Fibroblast of mammary gland (primary cell): ENCODE measurements at places on chromosomes 7 and 10.

GRCh38 chr7:119086026-119086425 is 861.5 kb downstream of the ANKRD7 start:
- no peak for DNase-seq

DNA sequence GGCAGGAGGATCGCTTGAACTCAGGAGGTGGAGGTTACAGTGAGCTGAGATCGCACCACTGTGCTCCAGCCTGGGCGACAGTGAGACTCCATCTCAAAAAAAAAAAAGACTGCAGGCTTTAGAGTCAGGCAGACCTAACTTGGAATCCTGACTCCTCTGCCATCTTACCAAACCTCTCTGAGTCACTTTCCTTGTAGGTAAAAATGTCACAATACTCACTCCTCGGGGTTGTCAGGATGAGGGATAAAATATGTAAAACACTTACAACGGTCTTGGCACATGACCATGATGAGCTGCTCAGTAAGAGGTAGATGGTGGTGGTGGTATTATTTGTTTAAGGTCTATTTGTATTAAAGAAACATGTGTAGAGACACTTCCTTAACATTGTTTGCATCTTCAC is 154.1 kb upstream of the PDE1C start:
- DNase-seq, result no peak

GRCh38 chr7:128939861-128940410 is 2.2 kb downstream of the IRF5 start:
- no peak for DNase-seq

- DNase-seq, result no peak
These were observed 208.6 kb downstream of the LHFPL3 start for GRCh38 chr7:104536956-104537355.

DNA sequence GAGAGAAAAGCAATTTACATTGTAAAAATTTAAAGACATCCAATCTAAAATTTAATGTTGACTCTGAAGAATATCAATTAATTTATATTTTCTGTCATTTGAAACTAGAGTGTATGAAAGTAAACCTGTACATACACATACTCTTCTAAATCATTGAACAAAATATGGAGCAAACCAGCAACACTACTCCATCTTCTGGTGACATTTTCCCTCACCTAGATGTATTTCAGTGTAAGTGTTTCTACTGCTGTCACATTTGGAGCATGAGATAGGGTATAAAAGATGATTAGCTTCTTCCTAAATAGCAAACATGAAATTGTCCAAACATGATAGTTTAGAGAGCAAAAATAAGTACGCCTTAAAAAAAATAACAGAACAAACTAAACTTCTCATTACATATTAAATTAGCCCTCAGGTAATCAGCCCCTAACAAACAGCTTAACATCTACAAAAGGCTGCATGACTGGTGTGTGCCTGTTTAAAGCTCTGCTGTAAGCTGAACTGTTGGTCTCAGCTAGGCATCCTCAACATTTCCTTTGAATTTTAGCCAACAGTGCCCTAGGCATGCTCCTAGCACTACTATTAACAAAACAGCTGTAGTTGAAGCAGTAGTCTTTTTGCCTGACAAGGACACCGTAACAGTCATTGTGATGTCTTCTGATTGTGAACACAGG is 189.8 kb downstream of the CTNNA3 start:
- DNase-seq, result no peak

- DNase-seq, result no peak
These were observed 110.8 kb upstream of the FGFR2 start for GRCh38 chr10:121708728-121709674.

GRCh38 chr7:125122173-125122572 is 192.5 kb upstream of the POT1 start:
- DNase-seq, result peak; percentile 1

- no peak for DNase-seq
These were observed 6.7 kb upstream of the EN2 start for GRCh38 chr7:155450970-155451801.

- peak; percentile 97 for DNase-seq
These were observed 39.2 kb downstream of the WBP1L start for GRCh38 chr10:102782673-102783551.

DNA sequence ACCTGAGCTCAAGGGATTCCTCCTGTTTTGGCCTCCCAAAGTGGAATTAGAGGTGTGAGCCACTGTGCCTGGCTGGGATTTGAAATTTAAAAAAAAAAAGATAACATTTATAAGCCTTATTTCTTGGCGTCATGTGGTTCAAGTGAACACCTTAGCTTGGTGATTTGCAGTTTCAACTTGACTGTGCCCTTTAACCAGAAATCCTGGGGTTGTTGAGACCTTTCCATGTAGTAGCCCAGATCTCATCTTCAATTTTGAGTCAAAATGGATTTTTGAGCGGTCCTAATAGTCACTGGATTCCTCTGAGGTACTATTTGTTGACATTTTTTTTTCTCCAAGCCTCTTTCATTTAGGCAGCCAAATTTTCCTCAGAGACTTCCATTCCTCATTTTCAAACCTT is 29.5 kb upstream of the FBXW4 start:
- DNase-seq, result no peak

- DNase-seq, result no peak
These were observed 20.4 kb upstream of the ANTXRL start for GRCh38 chr10:46266306-46266985.

GRCh38 chr10:1155791-1156615 is 99.8 kb downstream of the WDR37 start:
- no peak for DNase-seq

- no peak for DNase-seq
These were observed 142.1 kb upstream of the LANCL2 start for GRCh38 chr7:55223023-55223422.

DNA sequence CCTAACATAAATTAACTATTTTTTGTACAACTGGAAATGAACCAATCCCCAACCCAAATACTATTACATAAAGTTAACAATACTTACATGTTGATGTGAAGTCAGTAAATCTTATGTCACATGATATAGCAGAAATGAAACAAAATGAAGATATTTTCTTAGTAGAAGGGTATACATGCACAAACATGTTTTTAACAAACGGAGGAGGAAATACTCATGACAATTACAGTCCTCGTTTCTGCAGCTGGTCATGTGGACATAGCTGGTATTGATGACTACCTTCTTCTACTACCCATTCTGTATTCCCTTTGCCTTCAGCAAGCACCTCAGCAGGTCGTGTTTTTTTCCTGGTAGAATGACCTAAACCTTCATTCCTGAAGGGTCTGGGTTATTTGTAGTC is 252.3 kb downstream of the HTR7 start:
- DNase-seq, result no peak

DNA sequence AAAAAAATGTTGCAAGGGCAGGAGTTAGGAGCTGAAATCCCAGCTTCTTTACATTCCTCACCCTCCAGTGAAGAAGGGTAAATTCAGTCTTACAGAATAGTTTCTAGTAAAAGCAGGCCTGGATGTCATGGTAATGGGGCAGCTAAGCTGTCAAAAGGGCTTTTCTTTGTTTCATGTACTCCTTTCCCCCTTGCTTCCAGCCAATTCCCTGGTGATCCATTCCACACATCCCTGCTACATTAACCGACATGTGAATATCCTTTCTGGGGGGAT is 36.0 kb downstream of the RHEB start:
- DNase-seq, result no peak

DNA sequence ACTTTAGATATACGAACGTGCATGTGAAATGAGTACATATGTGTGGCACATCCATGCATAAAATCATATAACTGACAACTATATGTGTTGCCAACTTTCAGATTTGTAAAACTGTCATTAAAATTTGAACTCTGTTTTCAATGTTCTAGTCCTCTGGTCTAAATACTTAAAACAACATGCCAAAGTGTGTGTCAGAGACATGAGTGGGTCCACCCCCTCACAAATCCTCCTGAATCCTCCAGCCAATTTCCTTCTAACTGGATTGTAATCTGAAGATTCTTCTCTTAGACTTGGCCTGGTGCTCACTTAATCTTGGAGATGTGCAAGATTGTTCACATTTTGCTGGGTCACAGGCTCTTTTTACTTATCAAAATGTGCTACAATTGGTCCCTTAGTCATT is 184.1 kb downstream of the RELN start:
- peak; percentile 57 for DNase-seq

DNA sequence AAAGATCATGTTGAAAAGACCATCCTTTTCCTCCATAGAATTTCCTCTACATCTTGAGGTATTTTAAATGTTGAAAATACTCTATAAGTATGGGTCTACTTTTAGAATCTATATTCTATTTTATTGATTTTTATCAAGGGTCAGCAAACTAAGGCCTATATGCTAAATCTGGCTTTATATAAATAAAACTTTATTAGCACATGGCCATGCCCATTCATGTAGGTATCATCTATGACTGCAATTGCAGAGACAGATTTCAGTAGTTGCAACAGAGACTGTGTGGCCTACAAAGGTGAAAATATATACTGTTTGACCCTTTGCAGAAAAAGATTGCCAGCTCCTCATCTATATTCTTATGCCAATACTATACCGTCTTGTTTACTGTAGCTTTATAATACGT is 72.7 kb downstream of the TAX1BP1 start:
- no peak for DNase-seq

- peak; percentile 55 for DNase-seq
These were observed 185.4 kb downstream of the KMT2E start for GRCh38 chr7:105199386-105199785.

DNA sequence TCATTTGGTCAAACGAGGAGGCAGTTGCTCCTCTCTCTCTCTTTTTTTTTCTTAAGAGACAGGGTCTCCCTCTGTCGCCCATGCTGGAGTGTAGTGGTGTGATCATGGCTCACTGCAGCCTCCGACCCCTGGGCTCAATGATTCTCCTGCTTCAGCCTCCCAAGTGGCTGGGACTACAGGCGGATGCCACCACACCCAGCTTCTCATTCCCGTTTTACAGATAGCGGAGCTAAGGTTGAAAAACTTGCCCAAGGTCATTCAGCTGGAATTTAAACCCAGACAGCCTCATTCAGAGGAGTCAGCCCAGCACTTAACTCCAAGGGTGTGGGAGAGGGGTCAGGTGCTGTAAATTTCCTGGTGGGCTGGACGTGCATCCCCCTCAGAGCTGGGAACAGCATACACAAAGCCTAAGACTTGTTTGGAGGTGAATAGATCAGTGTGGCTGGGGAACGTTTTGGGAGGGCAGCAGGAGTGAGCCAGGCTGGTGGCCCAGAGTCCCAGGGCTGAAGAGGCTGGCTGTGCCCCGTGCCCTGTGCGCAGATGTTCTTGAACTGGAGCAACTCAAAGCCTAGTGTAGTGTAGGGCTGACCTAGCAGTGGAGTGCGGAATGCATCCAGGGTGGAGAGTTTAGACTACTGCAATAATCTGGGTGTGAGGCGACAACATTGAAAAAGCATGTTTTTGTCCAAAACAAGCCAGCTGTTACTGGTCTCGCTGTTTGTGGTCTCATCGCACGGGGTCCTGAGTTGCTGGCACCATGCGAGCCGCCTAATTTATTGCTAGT is 2.3 kb downstream of the HTRA1 start:
- no peak for DNase-seq

DNA sequence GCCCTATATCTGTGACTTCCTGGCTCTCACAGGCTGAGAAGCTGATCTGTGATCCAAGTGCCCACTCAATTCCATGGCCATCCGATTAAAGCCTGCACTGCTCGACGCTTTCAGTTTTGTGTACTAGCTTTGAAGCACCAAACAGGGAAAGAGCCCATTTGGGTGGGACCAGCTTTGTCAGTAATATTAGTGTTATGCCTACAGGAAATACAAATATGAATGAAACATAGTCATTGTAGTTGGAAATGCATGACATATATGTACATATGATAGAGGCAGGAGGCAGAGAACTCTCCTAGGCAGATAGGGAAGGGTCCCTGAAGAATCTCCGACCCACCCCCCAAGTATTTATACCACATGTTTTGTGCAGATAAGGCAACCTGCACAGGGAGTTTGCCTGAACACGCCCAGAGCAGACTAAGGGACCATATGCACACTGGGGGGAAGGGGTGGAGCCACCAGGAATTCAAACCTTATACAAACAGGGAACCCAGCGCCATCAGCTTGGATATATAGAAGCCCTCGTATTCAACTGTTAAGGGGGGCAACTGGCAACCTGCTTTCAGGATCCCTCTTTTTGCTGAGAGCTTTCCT is 653.2 kb downstream of the PARD3 start:
- no peak for DNase-seq

GRCh38 chr10:24255115-24255880 is 46.4 kb downstream of the KIAA1217 start:
- no peak for DNase-seq

DNA sequence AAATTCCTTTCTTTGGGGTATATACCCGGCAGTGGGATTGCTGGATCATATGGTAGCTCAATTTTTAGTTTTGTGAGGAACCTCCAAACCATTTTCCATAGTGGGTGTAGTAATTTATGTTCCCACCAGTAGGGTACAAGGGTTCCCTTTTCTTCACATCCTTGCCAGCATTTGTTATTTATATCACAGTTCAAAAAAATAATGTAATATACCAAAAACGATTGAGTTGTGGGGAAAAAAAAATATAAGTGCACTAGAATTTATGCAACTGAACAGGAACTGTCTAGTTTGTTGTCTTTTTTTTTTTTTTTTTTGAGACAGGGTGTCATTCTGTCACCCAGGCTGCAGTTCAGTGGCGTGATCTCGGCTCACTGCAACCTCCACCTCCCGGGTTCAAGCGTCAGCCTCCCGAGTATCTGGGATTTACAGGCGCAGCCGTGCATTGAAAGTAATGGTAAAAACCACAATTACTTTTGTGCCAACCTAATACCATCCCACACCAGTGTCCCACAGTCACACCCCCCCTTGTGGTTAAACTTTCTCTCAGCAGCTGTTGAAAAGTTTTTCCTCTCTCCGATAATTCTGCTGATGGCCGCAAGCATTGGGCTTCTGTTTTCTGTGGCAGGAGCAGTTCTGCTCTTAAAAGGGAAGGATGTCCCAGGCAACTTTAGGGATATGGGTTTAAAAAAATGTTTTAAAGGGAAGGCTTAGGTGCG is 6.8 kb upstream of the LAT2 start:
- DNase-seq, result peak; percentile 54

DNA sequence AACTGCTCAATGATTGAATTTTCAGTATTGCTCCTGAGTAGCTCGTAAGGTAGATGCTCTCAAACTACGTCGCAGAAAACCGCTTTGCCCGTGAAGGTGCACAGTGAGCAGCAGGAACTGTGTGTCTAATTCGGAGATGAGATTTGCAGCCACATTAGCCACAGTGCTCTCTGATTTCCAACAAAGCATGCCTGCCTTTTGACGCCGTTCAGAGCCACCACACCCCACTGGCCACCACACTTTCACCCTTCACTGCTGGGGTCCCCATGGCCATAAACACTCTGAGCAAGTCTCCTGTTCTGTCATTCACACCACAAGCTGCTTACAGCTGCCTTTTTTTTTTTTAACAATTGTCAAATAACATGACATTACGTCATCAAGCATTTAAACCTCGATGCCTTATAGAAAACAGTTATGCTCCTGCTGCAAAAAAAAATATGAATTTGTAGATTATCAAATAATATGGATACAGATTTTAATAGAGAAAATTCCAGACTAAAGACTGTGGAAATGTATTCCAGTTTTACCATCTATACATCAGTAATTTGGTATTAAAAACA is 578.8 kb upstream of the PFKP start:
- no peak for DNase-seq
